Activated CD8-positive, alpha-beta memory T cell treated with anti-CD3 and anti-CD28 coated beads for 48 hours (primary cell): ENCODE measurements at places on chromosomes 3 and 15.

- no peak for DNase-seq
Measured at GRCh38 chr3:183845608-183846288, 20.4 kb upstream of the MAP6D1 start.

GRCh38 chr15:55770261-55770660 lies 27.3 kb upstream of the PRTG start:
- DNase-seq = no peak

DNA sequence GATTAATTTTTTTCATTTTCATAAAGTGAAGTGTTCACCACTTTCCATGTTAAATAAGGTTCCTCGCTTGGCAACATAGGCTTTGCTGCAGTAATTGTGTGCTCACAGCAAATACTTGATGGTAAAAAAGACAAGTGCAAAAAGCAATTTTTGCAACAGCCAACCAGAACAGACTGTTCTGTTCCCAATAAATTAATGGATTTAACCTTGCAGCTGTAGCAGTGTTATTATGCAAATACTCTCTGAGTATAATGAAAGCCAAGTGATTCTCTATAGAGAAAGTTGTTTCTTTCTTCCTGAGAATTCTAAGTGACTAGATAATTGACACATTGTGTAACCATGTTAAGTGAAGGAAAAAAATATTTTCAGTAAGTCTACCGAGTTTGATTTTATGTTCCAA lies 183.7 kb upstream of the NAALADL2 start:
- DNase-seq = no peak

DNA sequence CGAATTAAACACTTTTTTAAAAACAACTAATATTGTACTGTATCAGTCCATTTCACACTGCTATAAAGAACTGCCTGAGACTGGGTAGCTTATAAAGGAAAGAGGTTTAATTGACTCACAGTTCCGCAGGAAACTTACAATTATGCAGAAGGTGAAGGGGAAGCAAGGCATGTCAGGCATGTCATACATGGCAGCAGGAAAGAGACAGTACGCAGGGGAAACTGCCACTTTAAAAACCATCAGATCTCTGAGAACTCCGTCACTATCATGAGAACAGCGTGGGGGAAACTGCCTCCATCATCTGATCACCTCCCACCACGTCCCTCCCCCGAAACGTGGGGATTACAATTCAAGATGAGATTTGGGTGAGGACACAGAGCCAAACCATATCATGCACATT lies 162.8 kb upstream of the TPM1 start:
- DNase-seq = no peak

DNA sequence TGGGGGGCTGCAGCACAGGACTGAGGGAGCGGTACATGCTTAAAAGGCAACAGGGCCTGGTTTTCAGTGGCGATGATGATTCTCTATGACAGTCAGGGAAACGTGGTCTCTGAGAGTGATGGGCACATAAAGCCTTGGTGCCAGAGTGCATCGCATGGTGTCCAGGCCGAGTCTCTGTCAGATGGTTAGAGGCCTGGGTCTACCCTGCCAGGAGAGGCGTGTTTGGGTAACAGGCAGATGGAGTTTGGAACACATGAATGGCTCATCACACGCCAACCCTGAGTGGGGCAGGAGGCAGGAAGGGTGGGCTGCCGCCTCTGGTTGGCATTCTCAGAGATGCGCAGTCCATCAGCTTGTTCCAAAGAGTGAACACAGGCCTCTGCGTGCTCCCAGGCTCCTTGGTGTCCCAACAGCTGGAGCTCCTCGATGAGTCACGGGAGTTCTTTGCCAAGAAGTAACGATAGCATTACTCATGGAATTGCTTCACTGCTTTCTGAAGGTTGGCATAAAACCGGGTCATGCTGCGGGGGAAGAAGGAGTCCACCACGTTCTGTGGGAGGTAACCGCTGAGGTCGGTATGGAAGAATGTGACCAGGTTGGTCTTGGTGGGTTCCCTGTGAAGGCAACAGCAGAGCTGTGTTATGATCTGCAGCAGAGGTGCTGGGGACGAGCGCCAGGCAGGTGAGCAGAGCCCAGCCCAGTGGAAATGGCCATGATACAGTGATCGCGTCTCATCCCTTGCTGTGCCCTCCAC lies 11.0 kb downstream of the STARD5 start:
- no peak for DNase-seq
